ENCODE measurements at places on chromosomes 11 and 22.

GRCh38 chr11:2269601-2270321 is 627 bp downstream of the ASCL2 start:
- no peak for DNase-seq

- no peak for DNase-seq
These were observed 67.3 kb upstream of the CREB3L1 start for GRCh38 chr11:46210133-46210636.

DNA sequence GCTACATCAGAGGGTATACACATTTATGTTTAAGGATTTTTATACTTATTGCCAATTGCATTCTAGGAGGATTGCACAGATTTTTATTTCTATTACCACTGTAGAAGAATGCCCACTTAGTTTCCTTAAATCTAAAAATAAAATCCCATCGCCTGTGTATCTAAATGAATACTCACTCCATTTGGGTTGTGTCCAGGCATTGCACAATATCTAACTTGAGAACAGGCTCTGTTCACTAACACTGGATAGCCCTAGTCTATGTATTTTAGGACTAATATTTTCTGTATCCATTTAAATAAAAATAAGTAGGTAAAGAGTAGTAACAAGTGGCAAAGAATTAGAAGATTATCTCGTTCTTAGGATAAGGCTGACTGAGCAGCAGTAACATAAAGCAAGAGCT is 4.1 kb downstream of the C11orf52 start:
- DNase-seq: no peak

- DNase-seq: no peak
These were observed 169.1 kb downstream of the RRAS2 start for GRCh38 chr11:14189874-14190273.

- DNase-seq: peak; percentile 24
These were observed 9.7 kb upstream of the NEFH start for GRCh38 chr22:29470159-29470855.

DNA sequence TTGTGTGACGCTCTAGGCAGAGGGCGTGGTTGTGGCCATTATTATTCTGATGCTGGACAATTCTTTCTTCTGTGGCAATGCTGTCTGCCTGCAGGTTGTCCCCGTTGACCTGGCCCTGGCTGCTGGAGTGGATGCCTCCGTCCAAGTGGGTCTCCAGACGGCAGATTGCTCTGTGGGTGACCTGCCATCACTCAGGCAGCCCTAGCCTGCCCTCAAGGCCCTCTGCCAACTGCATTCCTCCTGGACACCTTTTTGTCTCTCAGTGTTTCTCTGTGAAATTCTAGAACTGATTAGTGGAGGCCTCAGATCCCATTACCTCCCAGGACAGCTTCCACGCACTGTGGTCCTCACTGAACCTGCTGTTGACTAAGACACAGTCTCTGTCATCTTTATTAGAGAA is 86.7 kb downstream of the TBC1D22A start:
- no peak for DNase-seq

DNA sequence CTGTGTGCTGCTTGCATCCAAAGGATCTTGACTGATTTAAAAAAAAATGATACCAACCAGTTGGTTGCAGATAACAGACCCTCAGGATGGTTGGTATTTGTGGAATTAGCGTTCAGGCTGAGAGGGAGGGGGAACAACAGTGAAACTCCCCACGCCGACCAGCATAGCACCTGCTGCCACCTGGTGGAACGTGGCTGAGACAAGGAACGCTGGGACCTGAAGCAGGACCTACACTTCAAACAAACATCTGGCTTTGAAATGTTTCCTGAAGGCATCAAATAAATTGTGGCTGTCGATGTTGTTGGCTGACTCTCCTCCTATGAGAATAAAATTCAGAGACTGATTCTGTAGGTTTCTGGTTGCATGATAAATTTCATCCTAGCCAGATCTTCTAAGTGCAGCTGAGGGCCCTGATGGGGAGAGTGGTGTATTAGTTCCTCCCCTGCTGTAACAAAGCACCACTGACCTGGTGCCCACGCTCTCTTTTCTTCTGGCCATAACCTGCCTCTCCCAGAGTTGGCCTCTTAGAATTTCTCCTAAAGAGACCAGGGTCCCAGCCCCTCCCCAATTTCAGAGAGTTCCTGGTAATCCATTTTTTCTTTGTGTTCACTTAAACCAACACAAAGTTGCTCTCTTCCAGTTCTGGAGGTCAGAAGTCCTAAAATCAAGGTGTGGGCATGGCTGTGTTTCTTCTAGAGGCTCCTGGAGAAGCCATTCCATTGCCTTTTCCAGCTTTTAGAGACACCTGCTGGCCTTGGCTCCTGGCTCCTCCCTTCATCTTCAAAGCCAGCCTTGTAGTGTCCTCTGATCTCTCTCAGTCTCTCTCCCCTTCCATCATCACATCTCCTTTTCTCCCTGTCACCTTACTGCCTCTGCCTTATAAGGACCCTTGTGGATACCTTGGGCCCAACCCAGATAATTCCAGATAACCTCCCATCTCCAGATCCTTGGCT is 17.3 kb downstream of the APOL2 start:
- DNase-seq: peak; percentile 19

- no peak for DNase-seq
These were observed 205.0 kb downstream of the CWF19L2 start for GRCh38 chr11:107252429-107253161.

GRCh38 chr11:120884154-120885020 is 139.5 kb upstream of the TBCEL start:
- DNase-seq: no peak

DNA sequence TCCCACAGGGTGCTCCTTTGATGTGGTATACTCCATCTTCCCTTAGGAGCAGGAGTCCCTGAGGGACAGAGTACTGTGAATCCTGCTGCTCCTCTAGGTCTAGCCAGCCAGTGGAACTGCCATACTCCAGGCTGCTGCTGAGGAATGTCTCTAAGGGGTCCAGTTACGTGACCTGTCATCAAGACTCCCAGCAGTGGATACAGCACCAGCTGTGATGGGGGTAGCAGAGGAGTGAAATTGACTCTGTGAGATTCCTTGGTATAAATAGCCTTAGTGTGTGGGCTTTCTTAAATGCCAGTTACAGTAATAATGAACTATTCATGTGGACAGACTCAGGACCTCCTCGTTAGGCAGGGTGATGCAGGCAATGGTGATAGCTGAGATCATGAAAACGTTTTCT is 140.4 kb upstream of the LUZP2 start:
- DNase-seq: no peak

DNA sequence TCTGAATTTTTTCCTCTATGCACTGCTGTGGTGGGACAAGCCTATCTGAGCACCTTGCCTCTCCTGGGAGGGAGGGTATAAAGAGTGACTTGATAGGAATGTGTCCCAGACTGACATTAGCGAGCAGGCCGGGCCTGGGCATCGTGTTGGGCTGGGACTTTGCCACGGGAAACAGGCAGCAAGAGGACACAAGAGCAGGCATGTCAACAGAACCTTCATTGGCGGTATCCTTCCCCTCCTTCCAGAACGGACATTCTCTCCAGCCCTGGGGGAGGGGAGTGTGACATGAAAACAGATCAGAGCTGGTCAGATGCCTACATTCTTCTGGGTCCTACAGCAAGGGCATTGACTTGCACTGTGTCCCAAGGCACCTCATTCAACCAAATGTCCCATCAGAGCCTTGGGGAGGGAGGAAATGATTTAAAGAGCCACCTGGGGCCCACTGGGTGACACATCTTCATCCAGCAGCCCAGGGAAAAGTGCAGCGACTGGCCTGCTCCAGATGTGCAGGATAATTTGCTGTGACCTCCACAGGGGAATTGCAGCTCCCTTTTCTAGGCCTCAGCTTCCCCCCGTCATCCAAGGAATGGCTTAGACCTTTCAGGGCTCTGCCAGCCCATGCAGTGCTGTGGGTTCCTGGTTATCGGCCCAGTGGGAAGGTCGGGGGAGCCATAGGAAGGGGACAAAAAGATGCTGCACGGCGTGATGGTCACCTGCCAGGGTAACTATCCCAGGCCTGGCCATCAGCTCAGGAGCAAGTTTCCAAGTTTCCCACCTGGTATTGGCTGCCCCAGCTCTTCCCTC is 21.8 kb upstream of the UVRAG start:
- DNase-seq: no peak

GRCh38 chr11:5986885-5987284 is at the start of gene OR52L1:
Gene OR52L1, minus strand, starts transcription at chr11:5986985. Its CDS starts 55 bp downstream, at chr11:5986930.
- DNase-seq: no peak

- no peak for DNase-seq
These were observed at the start of gene RCOR2 for GRCh38 chr11:63916837-63917691. Gene RCOR2, minus strand, starts transcription at chr11:63917164. Its CDS starts 708 bp downstream, at chr11:63916456.

GRCh38 chr11:33997584-33998251 is 53.8 kb upstream of the CAPRIN1 start:
- no peak for DNase-seq

- no peak for DNase-seq
These were observed 209.5 kb downstream of the CASP12 start for GRCh38 chr11:104688731-104689130.

All from activated CD8-positive, alpha-beta memory T cell treated with anti-CD3 and anti-CD28 coated beads for 4 hours (primary cell).